Left renal cortex interstitium (tissue), 4 donors: ENCODE measurements at places on chromosomes 2 and 18.
A peak's percentile ranks its signal among the peaks of the same experiment; 100 is the strongest.

GRCh38 chr18:35091841-35092240, 50.6 kb downstream of the MAPRE2 start:
- DNase-seq: no peak

DNA sequence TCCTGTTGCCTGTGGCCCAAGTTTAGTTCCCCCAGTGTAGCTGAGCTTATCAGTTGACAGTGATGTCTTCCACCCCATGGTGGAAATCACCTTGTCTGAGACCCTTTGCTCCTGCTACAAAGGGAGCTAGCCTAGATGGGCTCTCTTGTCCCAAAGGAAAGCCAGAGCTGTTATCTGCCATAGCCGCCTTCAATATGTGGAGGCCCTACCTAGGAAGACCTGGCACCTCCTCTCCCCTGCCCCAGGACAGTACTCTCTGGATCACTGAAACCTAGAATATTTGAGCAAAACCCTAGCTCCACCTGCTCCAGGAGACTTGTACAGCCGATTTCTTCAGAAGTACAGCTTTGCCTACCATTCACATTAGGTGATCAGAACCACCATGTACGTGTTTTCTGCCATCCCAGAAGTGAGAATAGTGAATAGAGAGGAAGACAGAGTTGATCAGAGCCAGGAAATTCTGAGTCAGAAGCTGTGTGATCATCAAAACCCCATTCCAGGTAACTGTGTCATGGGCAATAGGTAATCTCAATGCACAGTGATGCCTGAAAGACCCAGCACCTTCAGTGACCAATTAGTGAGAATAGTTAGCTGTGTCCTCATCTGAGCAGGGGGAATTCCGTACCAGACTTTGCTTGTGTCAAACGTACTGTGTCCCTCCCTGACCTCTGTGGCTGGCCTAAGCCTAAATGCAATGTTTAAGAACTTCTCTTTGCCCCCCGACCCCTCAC, 138.4 kb upstream of the ALPP start:
- DNase-seq: no peak

GRCh38 chr2:126446106-126446695, 209.8 kb upstream of the GYPC start:
- no peak for DNase-seq

- no peak for DNase-seq
These were observed 13.8 kb downstream of the NBAS start for GRCh38 chr2:15547115-15547876.

- DNase-seq: peak; percentile 66
These were observed 412 bp upstream of the NCK2 start for GRCh38 chr2:105744091-105744908.

DNA sequence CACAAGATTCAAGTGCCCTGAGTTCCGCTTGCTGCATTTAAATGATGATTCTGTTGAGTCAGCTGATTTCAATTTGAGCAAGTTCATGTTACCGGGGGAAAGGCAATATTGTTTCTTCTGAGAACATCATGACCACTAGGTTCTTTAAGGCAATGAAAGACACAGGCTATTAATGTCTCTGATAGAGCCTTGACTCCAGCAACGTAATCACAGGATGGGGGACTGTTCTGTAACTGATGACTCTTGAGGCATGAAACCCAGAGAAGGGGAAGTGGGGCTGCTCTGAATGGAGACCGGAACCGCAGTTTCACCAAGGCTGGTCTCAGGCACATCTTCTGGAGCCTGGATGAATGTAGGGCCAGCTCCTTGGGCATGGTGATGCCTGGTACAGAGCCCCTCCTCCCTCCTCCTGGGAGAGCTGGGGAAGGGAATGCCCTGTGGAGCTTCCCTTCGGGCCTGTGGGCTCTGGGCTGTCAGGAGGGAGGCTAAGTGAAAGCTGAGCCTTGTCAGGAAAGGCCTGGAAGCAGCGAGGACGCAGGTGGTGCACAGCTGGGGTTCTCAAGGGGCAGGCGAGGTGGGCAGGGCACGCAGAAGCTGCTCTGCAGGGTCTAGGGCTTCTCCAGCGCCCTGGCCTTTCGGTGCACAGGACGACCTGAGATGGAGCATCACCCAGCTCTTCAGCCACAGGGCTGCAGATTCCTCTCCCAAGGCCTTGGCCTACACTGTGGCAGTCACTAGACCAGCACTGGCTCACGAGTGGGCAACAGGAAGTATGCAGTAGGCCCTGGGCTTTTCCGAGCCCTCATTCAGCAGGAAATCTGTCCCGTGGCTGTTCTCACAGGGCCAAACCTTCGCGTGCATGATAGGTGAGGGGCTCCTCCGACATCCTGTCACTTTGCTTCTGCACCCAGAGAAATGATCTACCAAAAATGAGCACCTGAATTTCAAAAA, 36.6 kb upstream of the PRLH start:
- no peak for DNase-seq

DNA sequence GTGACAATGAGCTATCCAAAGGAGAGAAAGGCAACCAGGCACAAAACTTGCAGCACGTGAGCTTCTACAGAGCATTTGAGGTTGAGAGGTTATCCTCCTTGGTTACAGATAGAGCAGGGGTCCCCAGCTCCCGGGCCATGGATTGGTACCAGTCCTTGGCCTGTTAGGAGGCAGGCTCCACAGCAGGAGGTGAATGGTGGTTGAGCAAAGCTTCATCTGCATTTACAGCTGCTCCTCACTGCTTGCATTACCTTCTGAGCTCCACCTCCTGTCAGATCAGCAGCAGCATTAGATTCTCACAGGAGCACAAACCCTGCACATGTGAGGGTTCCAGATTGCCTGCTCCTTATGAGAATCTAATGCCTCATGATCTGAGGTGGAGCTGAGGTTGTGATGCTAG, 57.8 kb upstream of the ST8SIA3 start:
- DNase-seq: no peak

- no peak for DNase-seq
These were observed 16.6 kb downstream of the THAP4 start for GRCh38 chr2:241620419-241620769.

DNA sequence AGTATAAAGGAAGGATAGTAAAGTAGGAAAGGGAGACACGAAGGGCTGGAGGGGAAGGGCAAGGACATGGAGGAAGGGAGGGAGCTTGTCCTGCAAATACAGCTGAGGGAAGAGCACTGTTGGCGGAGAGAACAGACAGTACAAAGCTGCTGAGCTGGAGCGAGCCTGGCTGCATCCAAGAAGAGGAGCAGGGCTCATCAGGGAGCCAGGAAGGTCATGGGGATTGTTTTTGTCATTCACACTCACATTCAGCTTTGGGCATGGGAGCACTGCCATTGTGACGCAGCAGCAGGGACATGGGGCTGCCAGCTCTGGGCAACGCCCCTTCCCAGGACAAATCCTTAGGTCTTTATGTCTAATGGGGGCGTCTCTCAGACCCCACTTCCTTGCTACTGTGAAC, 125.1 kb downstream of the COPS8 start:
- DNase-seq: no peak

- no peak for DNase-seq
These were observed 57.9 kb downstream of the NXPH2 start for GRCh38 chr2:138722316-138722715.

DNA sequence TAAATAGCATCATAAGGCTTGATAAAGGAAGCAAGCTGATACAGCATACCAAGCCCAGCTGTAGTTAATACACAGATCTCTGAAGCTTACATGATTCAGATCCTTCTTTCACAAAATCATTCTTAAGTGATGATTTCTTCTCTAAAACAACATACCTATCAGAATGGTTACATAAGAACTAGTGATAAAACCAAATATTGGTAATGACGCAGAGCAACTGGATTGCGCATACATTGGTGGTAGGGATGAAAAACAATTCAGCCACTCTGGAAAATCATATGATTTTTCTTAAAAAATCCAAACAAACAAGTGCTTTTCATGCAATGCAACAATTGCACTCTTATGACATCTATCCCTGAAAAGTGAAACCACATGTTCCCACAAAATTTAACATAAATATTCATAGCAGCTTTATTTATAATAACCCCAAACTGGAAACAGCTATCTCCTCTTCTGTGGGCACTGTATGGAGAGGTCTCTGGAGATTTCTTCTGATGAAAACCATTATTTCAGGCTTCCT, 153.6 kb upstream of the DSEL start:
- no peak for DNase-seq

GRCh38 chr18:76885001-76885400, 62.6 kb downstream of the ZNF236 start:
- DNase-seq: no peak

GRCh38 chr2:239738159-239738558, 287.0 kb downstream of the NDUFA10 start:
- DNase-seq: no peak

- no peak for DNase-seq
These were observed 7.4 kb upstream of the NPC1 start for GRCh38 chr18:23593720-23594119.

GRCh38 chr2:88170472-88170892, 336 bp downstream of the THNSL2 start:
- no peak for DNase-seq

- no peak for DNase-seq
These were observed 831 bp upstream of the D2HGDH start for GRCh38 chr2:241733391-241734207.

DNA sequence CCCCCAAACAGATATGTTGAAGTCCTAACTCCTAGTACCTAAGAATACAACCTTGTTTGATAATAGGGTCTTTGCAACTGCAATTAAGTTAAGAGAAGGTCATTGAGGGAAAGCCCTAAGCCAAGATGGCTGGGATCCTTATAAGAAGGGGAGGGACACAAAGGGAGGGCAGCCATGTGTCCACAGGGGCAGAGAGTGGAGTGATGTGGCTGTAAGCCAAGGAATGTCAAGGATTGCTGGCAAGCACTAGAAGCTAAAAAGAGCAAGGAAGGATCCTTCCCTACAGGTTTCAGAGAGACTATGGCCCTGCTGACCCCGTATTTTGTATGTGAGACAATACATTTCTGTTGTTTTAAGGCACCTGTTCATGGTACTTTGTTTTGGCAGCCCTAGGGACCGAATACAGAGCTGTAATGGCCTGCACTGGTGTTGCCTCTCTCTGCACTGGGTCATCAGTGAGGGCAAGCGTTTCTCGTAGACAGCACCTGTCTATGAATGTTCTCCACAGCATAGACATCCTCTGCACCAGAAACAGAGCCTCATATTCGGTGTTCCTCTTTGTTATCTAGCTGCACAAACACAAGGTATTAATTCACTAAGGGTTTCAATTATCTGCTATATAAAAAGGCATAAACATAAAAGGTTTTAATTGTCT, 75.4 kb upstream of the AQP4 start:
- no peak for DNase-seq

DNA sequence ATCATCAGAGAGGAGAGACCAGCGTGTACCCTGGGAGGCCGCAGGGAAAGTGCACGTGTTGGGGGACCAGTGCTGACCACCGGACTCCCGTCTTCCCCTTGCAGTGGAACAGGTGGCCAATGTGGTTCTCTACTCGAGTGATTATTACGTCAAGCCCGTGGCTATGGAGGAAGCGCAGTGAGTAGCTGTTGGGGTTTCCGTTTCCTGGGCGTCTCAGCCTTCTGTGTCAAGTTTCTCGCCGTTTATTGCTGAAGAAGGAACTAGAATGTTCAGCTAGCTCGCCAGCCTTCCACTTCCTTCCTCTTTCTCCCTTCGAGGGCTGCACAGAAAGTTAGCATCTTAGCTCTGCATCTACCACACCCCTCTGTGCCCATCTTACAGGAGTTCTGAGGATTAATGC, 22.8 kb upstream of the DGKD start:
- DNase-seq: no peak

DNA sequence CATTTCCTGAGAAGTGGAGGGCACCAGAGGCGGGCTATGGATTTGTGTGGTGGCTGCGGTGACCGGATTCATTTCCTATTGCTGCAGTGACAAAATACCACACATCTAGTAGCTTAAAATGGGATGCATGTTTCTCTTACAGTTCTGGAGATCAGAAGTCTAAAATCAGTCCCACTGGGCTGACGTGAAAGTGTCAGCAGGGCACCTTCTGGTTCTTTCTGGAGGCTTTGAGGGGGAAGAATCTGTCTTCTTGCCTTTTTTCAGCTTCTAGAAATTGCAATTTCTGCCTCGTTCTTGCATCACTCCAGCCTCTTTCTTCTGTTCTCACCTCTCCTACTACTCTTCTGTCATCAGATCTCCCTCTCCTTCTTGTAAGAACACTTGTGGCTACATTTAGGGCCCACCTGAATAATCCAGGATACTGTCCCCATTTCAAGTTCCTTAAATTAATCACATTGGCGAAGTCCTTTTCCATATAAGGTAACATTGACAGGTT, 111.2 kb downstream of the MARCHF4 start:
- DNase-seq: no peak

DNA sequence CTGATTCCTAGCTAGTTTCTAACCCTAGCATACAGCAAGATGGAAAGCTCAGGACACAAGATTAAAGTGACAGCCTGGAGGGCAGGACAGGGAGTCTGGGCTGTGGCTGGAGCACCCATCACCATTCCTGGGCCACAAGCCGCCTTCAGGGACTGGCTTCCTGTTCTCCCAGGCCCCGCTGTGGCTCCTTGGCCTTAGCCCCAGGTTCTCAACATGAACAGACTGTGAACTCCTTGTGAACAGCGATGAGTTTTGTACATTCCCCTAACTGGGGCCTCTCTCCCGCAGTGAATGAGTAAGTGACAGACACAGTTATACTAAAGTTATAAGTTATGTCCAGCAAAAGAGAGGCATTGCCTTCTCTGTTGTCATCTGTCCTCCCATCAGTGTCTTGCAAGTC, 35.9 kb upstream of the SLC14A1 start:
- no peak for DNase-seq

DNA sequence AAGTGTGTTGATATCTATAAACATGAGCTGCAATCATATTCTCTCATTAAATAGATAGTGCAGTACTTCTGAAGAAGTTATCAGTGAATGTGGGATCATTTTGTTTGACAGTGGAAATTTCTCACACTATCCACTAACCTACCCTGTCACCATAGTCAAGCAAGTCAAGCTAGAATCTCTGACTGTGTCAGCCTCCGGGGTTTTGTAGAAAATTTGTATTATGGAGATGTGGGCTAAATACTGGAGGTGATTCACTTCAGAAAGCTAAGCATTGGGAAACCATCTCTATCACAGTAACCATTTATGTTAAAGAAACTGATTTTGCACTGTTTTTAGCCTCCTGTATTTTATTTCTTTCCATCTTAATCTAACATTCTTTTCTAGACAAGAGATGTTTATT, 126.6 kb upstream of the CREB1 start:
- DNase-seq: no peak

GRCh38 chr18:55096263-55096951, 137.1 kb upstream of the CCDC68 start:
- DNase-seq: no peak

- DNase-seq: no peak
These were observed 267.4 kb downstream of the DYSF start for GRCh38 chr2:71720596-71721361.

DNA sequence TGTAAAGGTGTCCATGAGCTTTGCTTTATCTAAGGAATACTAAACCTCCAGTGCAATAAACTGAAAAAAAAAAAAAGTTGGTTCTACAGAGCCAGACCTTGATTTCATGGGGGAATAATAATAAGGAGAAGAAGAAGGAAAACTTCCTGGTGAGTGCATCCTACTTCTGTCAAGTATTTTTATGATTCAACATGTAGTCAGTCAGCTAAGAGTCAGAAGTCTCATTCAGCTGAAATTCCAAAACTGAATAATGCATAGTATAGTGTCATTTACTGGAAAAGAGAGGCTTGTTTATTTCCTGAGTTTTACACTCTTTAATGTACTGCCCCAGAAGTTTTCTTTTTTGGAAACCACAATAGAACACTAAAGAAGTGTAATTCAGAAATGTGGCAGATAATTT, 77.8 kb upstream of the TACR1 start:
- no peak for DNase-seq
